Head of caudate nucleus (tissue), 42 donors: ENCODE measurements at places on chromosomes 13 and 19.

GRCh38 chr13:104375614-104376013 lies 1309.4 kb upstream of the SLC10A2 start:
- DNase-seq, result no peak

GRCh38 chr19:14614099-14614412 lies 31.2 kb downstream of the CLEC17A start:
- DNase-seq, result peak; percentile 3

GRCh38 chr13:68608147-68608546 lies 1378.0 kb upstream of the PCDH9 start:
- no peak for DNase-seq

DNA sequence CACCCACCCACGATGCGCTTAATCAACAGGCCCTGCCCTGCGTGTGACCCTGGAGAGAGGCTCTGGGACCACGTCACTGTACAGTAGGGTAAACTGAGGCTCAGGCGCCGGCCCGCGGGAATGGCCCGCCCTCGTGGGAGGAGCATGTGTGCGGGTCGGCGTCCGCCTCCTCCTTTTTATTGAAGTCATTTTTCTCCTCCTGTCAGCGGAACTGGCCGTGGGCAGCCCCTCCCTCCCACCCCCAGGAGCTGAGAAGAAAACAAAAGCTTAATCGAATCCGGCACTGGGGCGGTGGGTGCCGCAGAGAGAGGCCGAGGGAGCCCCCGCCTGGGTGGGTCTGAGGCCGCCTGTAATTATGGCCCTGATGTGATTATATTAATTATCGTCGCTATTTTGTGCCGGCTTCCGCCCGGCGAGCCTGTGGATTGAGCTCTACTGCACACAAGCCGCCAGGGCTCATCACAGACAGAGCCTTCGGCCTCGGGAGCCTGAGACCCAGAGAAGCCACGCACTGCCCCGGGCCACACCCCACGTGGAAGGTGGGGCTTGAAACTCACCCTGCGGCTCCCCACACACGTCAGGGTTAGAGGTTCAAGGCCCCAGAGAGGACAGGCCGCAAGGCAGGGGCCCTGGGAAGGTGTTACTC lies 7.0 kb downstream of the C2CD4C start:
- DNase-seq, result no peak
